ENCODE measurements at places on chromosomes 3 and 15.

DNA sequence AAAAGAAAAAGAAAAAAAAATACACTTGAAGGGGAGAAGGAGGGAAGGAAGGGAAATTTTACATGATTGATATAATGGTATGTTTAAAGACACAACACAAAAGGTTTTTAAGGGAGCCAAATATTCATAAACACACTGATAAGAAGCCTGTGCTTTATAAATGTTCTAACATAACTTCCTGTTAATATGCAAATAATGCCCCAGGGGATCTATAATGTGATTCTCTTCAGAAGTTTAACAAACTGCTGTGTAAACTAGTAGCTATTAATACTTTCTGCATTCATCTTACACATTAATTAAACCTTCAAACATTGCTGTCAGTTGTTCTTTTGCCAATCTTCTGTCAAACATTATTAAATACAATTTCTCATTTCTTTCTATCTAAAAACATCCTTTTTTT is 231.6 kb downstream of the TJP1 start:
- no peak for DNase-seq

GRCh38 chr3:7567160-7567559 is 706.2 kb downstream of the GRM7 start:
- no peak for DNase-seq

GRCh38 chr15:89680282-89680873 is 1.2 kb upstream of the PLIN1 start:
- peak; percentile 95 for DNase-seq

DNA sequence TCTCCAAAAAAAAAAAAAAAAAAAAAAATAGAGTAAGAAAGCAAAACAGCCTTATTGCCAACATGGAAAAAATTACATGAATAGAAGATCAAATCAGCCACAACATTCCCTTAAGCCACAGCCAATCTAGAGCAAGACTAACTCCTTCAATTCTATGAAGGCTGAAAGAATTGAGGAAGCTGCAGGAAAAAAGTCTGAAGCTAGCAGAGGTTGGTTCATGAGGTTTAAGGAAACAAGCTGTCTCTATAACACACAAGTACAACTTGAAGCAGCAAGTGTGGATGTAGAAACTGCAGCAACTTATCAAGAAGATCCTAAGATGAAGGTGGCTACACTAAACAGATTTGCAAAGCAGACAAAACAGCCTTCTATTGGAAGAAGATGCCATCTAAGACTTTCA is 9.3 kb downstream of the PARL start:
- DNase-seq = no peak

GRCh38 chr3:68988740-68989139 is 24.7 kb downstream of the EOGT start:
- DNase-seq = peak; percentile 79

GRCh38 chr3:35224565-35225295 is 414.6 kb upstream of the ARPP21 start:
- no peak for DNase-seq

GRCh38 chr3:13587442-13587841 is 38.5 kb downstream of the FBLN2 start:
- DNase-seq = no peak

DNA sequence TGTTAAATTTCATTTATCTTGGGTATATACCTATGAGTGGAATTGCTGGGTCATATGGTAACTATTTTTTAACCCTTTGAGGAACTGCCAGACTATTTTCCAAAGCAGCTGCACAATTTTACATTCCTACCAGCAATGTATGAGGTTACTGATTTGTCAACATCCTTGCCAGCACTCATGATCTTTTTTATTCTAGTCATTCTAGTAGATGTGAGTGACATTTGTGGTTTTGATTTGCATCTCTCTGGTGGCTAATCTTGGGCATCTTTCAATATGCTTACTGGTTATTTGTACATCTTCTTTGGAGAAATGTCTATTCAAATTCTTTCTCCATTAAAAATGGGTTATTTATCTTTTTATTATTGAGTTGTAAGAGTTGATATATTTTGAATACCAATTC is 21.3 kb upstream of the LRRC58 start:
- DNase-seq = no peak

GRCh38 chr3:140904521-140904920 is 37.1 kb upstream of the SLC25A36 start:
- DNase-seq = no peak

- DNase-seq = no peak
These were observed 58.7 kb downstream of the RETNLB start for GRCh38 chr3:108698461-108698860.

DNA sequence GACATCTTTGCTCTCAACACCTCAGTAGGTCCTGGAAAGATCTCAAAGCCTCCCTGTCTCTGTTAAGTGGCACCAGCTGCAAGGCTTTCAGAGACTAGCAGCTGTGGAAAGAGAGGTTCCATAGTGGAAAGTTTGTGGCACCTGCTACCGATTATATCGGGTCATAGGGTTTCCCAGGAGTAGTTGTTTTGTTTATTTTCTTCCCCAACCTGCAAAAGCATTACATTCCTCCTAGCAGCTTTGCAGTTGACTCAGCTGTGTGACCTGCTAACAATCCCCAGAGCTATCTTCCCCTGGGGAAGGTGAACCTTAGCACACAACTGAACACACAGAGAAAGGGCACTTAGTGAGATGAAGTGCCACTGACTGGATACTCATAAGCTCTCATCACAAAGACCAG is 598.9 kb upstream of the GRM7 start:
- DNase-seq = no peak

DNA sequence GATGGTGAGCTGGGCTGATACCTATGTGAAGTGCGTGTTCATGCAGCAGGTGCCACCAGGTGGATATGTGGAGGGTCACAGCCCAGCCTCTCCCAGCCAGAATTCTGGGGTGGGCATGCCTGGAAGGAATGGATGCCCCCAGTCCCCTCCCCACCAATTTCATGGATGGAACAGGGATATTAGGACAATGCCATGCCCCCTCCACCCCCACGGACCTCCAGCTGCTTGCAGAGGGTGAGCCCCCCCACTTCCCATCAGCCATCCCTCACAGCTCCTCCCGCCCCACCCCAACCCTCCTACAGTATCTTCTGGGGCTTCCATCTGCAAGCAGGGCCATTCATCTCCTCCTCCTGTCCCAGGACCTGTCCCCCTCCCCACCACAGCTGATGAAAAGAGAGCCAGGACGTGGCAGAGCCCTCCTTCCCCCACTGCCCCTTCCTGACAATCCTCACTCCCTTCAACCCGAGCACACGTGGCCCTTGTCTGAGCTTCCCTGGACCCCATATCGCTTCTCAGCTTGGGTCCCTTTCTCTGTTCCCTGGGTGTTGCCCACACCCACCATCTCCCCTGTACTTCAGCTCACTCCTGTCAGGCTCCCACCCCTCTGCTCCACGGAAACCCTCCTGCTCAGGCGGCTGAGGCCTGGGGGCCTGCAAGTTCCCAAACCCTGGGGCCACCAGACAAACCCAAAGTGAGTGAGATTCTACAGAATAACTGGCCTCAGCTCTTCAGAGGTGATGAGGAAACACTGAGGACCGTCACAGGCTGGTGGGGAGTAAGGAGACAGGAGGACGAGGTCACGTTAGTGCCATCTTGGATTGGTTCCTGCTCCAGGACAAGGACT is 2.8 kb upstream of the SEMA3G start:
- DNase-seq = no peak

GRCh38 chr3:171480526-171480925 is 20.3 kb upstream of the TNIK start:
- no peak for DNase-seq

GRCh38 chr15:67813104-67813634 is 12.1 kb upstream of the SKOR1 start:
- DNase-seq = no peak

GRCh38 chr3:50330330-50330729 is 2.3 kb upstream of the TUSC2 start:
- no peak for DNase-seq

- DNase-seq = no peak
These were observed 47.7 kb downstream of the MORC1 start for GRCh38 chr3:109070211-109070610.

GRCh38 chr15:65938604-65939003 is 69.3 kb downstream of the RAB11A start:
- DNase-seq = no peak

DNA sequence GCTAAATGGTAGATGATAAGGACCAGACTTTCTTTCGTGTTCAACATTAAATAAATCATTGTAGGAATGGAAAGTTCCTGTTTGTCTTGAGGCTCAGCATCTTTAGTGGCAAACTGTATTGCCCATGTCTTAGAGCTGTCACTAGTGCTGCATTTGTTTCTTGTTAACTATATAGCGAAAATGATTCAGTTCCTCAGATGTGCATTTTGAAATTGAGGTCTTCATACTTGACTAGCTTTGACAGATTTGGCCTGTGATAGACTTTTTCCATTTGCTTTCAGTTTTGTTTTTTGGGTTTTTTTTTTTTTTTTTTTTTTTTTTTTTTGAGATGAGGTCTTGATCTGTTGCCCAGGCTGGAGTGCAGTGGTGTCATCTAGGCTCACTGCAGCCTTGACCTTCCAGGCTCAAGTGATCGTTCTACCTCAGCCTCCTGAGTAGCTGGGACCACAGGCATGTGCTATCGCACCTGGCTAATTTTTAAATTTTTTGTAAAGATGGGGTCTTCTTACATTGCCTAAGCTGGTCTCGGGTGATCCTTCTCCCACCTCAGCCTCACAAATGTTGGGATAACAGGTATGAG is 9.5 kb upstream of the RPLP1 start:
- no peak for DNase-seq

DNA sequence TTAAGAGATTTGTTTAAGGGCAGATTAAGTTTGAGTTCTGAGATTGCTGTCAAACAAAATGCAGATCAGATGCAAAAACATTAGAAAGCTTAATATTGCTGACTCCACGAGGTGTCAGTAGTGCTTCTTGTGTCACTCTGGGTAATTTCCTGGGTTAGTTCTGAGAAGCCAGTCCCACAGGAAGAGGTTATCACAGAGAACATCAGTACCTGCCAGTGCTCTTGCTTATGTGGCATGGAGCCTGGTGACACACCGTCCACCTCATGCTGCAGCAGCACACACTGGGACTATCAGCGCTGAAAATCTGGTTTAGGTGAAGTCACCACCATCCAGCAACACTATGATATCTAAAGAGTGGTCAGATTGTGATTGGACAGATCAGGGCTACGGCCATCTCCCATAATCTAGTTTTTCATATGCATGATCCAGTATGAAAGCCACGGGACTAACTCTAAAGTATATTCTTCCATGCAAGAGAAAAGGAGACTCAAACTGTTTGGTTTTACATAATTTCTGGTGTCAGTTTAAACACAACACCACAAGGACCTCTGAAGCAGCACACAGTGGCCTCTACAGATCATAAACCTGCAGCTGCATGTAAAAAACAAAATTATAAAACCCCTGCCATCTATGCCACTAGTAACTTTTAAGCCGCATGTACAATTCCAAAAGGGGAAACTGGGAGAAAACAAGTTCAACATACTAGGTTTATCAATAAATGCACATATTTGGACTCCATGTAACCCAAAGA is 36.1 kb upstream of the MYO5C start:
- DNase-seq = peak; percentile 68

GRCh38 chr3:144341471-144341870 is 369.8 kb downstream of the DIPK2A start:
- DNase-seq = no peak

DNA sequence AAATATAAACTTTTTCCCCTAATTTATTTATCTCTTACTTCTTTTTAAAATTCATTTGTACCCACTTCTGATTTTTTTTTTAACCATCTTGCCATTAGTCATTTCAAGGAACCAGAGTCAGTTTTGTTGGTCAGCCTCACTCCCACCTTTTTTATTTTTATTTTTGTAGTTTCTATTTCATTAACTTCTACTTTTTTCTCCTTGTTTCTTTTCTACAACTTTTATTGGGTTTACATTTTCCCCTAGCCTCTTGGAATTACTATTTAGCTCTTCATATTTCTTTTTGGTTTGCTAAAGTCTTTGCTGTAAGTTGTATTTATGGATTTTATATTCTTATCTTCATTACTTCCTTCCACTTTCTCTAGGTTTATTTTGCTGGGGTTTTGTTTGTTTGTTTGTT is 13.7 kb upstream of the VEPH1 start:
- no peak for DNase-seq

DNA sequence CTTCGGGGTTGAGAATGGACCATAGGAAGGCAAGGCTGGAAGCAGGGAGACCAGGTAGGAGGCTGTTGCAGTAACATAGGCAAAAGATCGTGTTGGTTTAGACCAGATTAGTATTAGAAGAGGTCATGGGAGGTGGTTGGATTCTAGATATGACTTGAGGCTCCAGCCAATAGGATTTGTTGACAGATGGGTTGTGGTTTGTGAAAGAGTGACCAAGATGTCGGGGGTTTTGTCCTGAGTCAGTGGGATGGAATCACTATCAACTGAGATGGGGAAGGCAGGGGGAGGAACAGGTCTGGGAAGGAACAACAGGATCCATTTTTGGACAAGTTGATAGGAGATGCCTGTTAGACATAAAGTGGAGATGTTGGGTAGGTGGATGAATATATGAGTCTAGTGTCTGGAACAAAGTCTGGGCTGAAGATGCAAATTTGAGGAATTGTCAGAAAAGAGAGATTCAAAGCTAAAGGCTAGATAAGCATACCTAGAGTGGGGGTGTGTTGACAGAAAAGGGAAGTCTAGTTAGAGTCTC is 95.5 kb upstream of the NPHP3 start:
- no peak for DNase-seq

DNA sequence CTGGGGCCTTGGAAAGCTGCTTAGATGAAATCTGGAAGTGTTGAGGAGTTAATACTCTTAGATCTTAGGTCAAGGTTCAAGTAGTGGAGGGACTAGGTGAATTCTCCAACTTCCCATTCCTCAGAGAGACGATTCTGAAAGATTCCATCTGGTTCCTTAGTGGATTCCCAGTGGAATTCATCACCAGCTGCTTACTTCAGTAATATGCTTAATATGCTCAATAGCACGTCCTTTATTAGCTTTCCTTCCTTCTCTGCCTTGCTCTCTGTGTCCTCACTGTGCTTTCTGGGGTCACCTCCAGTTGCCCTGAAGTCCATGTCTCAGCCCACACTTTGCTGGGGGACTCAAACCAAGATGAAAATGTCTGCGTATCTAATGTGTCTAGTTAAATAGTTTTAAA is 31.0 kb downstream of the CEP63 start:
- peak; percentile 25 for DNase-seq

GRCh38 chr15:84883466-84883865 is 996 bp upstream of the SLC28A1 start:
- DNase-seq = no peak

GRCh38 chr15:65653341-65653740 is 31.6 kb downstream of the SLC24A1 start:
- DNase-seq = peak; percentile 63

- DNase-seq = no peak
These were observed 87.4 kb downstream of the SEMA6D start for GRCh38 chr15:47804733-47805132.

DNA sequence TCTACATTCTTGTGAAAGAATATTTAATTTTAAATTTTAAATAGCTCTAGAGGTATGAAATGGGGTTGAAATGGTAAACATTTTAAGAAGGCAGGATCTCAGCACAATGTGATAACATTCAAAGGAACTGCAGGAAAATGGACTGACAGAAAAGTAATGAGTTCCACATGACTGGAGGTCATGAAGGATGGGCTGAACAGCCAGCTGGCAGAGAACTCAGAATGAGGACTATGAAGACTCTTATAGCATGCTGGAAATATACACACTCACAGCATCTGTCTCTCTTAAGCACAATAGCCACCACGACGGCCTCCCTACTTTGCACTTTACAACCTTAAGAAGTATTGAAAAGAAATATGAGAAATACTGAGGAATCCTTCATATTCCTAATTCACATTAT is 94.7 kb downstream of the TNIK start:
- no peak for DNase-seq

Measured in fibroblast of mammary gland (primary cell).